ENCODE measurements at places on chromosomes 2 and 18.

DNA sequence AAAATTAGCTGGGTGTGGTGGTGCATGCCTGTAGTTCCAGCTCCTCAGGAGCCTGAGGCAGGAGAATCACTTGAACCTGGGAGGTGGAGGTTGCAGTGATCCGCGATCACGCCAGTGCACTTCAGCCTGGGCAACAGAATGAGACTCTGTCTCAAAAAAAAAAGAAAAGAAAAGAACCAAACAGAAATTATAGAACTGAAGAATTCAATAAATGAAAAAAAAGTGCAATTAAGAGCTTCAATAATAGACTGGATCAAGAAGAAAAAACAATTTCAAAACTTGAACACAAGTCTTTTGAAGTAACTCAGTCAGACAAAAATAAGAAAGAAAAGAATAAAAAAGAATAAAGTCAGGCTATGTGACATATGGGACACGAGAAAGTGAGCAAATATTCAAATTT lies 175.8 kb upstream of the ZSWIM2 start:
- DNase-seq: no peak

GRCh38 chr2:64915510-64915900 lies 73.7 kb upstream of the SLC1A4 start:
- no peak for DNase-seq

DNA sequence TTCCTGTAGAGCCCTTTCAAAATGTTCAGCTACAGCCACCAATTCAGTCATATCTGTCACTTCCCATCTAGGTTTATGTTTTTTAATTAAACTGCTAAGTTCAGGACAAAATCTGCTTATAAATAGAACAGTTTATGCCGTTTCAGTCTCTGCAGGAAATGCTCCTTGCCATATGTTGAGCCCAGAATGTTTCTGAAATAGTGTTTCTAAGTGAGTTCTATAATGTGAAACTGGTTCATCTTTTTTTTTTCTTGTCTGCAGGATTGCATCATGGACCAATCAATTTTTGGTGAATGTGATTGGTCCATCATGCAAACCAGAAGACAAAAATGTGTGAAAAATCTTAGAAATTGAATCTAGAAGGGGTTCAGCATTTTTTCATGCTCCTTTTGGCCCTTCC lies 30.2 kb upstream of the RHOB start:
- no peak for DNase-seq

- no peak for DNase-seq
These were observed 42.1 kb downstream of the TMEM200C start for GRCh38 chr18:5853253-5853652.

GRCh38 chr2:218290316-218291261 lies 1.7 kb downstream of the TMBIM1 start:
- DNase-seq: no peak

DNA sequence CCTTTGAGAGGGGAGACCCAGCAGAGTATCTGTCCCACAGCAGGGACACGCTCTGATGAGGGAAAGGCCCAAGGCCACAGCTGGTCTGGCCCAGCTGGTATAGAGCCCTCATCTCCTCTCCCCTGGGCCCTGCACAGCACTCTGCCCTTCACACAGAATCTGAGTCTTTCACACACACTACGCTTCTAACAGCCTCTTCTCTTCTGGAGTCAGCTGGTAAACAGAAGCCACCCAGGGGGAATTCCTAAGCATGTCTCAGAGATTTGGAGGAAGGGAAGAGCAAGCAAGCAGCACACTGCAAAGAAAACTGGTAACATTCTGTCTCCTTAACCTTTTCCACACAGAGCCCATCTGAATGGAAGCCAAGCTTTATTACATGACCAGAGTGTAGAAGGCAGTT lies 121.1 kb upstream of the ACAA2 start:
- no peak for DNase-seq

- DNase-seq: no peak
These were observed 117.6 kb upstream of the RASGRP3 start for GRCh38 chr2:33358878-33359277.

- DNase-seq: no peak
These were observed 99.6 kb downstream of the METTL8 start for GRCh38 chr2:171334171-171334570.

DNA sequence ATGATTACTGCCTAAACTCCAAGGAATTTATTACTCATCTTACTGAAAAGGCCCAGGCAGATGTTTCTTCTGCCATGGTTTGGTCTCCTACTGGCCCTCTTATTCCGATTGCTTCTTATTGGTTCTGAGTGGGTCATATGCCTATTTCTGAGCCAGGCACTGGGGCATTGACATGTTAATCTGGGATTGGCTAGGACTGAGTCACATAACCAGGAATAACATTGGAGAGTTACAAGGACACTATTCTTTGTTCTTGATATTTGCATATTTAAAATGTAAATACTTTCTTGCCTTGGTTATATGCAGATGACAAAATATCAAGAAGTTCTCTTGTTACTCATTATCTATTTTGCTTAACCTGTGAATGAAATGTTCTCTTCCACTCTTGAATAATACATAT lies 534.4 kb upstream of the SLC39A10 start:
- no peak for DNase-seq

DNA sequence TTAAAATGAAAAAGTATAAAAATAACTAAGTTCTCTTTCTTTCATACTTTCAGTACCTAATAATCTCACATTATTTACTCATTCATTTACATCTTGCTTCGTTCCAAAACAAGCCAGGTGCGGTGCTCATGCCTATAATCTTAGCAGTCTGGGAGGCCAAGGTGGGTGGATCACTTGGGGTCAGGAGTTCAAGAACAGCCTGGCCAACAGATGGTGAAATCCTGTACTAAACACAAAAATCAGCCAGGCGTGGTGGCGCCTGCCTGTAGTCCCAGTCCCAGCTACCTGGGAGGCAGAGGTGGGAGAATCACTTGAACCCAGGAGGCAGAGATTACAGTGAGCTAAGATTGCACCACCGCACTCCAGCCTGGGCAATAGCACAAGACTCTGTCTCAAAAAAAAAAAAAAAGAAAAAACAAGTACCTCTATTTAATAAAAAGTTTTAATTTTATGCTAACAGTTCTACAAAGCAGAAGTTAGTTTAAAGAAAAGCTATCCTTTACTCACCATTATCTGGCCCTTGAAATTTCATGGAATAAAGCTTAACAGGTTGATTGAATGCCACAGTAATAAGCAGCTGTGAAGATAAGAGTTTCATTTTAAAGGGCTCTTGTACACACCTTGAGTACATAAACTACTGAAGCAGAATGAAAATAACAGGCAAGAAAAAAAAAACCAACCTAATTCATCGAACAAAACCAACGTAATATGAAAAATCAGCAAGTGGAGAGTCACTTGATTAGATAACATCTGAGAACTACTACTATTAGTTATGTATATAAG lies 22.5 kb downstream of the TXNL1 start:
- no peak for DNase-seq

DNA sequence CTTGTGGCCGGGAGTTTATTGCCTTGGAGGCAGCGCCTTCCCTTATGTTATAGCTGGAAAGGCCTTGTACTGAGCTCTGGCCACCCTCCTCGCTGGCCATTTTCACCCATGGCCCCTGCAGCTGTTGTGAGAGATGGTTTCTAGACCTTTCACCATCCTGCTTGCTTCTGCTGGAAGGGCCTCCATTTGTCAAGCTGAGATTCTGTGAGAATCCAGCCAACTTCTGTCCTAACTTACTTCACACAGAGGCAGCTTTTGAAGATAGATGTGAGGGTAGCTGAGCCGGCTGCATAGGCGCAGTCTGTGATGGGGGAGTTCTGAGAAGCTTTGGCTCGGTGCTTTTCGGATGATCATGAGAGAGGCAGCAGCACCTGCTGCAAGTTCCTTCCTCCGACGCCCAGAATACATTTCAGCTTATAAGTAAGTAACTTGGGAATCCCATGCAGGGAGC lies 8.7 kb downstream of the CTIF start:
- DNase-seq: no peak

DNA sequence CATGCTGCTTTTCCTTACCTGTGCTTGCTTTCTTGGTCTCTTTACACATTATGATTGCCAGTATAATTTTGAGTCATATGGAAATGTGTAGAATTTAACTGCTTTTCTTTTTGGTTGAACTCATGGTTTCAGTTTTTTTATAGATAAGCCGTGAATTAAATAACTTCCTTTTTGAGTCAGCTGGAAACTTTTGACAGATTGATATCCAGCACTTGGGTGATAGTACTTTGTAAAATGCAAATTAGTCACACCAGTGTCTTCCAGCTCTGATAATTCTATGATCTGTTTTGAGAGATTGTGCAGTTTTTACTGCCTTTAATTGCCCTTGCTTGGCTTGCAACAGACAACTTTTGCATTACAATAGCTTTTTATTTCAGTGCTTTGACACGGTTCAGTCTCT lies 86.4 kb downstream of the NCOA1 start:
- DNase-seq: no peak

DNA sequence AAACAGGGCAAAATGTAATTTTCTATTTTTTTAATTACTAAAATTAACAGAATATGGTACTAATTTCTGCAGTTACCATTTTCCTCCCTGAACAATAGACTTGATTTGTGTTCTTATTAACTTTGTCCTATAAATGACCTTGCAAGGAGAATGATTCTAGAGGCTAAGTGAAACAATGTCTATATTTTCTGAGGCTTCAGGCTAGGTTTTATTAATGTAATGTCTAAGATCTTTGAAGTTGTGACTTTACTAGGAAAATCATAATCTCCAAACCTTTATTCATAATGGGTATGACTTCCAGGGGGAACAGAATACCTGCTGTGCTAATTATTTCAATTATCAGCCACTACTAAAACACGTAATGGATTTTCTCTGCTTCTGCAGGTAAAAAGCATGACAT lies 94.4 kb downstream of the TAF4B start:
- no peak for DNase-seq

DNA sequence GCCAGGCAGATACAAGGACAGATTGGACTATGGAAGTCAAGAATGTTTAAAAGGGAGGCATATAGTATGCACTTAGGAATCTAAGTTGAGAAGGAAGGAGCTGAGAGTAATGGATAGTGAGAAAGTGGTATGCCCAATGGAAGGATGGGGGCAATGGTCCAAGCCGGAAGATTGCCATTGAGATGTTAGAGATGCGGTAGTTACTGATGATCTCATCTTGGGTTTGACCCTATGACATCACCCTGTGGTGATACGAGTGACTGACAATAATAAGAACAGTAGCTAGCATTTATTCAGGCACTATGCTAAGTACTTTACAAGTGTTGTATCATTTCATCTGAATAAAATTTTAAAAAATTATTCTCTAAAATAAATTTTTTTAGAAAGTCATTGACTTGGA lies 38.5 kb upstream of the ACMSD start:
- no peak for DNase-seq

- no peak for DNase-seq
These were observed 31.2 kb downstream of the ARHGAP25 start for GRCh38 chr2:68765739-68766375.

GRCh38 chr2:209523867-209524266 lies 100.0 kb downstream of the MAP2 start:
- DNase-seq: no peak

DNA sequence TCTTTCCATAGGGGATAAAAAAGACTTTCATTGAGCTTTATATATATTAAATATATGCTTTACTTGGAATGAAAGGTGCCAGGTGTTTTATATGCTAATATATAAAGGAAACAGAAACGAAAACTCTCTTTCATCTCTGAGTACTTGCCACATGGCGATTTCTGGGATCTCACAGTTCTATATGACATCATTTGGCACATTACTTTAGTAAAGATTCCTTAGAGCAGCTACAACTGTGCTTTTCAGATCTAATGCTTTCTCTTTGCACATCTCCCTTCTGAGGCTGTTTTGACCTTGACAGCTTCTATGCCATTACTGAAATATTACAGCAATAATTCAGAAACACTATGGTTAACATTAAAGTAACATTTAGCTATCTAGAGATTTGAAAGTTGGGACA lies 1082.9 kb upstream of the CDH2 start:
- no peak for DNase-seq

GRCh38 chr2:70988151-70988550 lies 6.5 kb downstream of the TEX261 start:
- DNase-seq: no peak

GRCh38 chr2:8134473-8134932 lies 547.4 kb upstream of the ID2 start:
- DNase-seq: no peak

- no peak for DNase-seq
These were observed 48.5 kb upstream of the ZNF638 start for GRCh38 chr2:71283131-71283530.

DNA sequence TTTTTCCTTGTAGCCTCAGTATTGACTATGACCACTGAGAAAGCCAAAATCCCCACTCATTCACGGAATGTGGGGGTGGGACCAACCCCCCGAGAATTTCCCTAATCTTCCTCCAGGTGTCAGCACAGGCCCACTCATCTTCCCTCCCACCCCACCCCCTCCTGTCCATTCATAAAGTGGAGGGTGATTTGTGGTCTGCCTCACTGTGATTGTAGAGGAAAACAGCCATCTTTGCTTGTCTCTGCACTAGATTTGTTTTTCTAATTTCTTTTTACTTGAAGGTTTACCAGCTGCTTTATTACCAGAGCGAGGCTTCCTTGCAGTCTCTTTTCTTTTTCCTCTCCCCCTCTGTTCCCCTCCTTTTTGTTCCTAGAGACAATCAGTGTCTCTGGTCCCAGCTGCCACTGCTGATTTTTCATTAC lies 171.8 kb downstream of the ICOS start:
- no peak for DNase-seq

DNA sequence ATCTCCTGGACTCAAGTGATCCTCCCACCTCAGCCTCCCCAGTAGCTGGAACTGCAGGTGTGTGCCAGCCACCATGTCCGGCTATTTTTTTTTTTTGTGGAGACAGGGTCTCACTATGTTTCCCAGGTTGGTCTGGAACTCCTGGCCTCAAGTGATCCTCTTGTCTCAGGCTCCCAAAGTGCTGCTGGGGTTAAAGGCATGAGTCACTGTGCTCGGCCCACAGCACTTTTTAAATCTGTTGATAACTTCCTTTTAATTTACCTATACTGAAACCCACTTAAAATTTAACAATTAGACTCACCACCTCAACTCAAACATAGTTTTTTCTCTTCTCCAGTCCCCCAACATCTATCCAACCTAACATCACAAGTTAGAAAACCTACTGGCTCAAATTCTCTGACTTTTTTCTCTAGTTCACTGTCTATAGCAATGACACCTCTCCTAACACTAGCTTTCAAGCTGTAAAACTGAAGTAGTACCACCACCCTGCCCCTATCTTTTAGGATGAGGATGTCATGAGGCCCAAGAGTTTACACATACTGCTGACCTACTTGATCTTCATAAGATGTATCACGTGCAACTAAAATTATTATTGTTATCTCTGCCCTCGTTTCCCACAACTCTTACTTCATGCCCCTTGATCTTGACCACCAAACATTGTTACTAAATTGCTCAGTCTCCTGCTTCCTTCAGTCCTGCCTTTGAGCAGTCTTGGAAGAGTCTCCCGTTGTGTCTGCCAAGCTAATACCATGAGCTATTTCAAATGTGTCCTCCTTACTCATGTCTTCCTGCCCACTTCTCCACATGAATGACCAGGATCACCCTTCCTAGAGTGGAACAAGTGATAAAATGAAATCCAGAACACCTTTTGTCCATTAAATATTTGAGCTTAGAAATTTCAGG lies 142.3 kb upstream of the ZFP36L2 start:
- no peak for DNase-seq
